ENCODE measurements at places on chromosomes 5 and 9.

- DNase-seq, result no peak
These were observed 217.4 kb downstream of the FANCC start for GRCh38 chr9:95100071-95100627.

DNA sequence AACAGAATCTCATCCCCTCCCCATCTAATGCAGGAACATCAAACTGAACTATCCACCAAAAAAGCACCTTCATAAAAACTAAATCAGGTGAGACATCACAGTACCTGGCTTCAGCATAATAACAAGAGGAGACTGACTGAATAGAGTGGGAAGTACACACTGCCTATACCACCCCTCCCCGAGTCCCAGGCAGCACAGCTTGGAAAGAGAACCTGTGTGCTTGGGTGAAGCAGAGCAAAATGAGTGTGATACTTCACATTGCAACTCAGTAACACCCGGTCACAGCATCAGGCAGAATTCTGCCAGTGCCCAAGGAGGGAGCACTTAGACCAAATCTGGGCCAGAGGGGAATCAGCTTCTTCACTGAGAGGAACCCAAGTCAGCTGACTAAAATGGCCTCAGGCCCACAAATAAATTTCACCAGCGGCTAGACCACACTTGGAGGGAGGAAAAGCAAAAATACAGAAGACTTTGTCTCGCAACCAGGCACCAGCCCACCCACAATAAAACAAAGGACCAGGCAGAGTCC is 69.3 kb upstream of the OR2K2 start:
- no peak for DNase-seq

- no peak for DNase-seq
These were observed 11.0 kb upstream of the CEL start for GRCh38 chr9:133050781-133051180.

- DNase-seq, result no peak
These were observed 74.8 kb downstream of the MEF2C start for GRCh38 chr5:88808153-88808552.

GRCh38 chr5:130155345-130156011 is 251.2 kb downstream of the CHSY3 start:
- DNase-seq, result no peak

- DNase-seq, result no peak
These were observed 7.6 kb downstream of the SVEP1 start for GRCh38 chr9:110571801-110572483.

GRCh38 chr5:174505621-174506020 is 218.8 kb upstream of the MSX2 start:
- DNase-seq, result no peak

DNA sequence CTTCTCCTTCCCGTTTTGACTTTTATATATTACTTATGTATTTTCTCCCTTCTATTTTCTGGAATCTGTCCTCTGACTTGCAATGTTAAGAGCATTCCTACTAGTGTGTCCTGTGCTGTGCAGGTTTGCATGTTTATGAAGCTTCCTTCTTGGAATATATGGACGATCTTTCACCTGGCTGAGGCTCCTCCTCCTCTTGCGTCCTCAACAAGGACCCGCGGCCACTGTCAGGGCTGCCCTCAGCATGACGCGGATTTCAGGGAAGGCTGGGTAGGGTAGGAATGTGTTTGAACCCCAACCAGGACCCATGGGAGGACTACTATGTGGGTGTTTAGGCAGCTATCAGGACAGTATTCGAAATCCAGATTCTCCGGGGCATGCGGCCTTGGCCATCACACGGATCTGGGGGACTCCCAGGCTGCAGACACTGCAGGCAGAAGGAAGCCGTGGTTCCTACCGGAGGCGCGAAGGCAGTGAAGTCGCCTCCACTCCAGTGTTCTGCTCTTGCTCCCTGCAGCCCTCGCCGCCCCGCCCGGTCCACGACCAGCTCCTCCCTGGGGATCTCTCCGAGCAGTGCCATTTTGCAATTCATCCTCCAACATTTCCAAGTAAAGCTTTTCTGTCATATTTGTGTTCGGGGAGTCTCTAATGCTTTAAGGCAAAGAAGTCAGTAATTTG is 37.0 kb upstream of the OSMR start:
- DNase-seq, result peak; percentile 24

GRCh38 chr5:96207420-96207819 is 225.6 kb downstream of the PCSK1 start:
- DNase-seq, result no peak

DNA sequence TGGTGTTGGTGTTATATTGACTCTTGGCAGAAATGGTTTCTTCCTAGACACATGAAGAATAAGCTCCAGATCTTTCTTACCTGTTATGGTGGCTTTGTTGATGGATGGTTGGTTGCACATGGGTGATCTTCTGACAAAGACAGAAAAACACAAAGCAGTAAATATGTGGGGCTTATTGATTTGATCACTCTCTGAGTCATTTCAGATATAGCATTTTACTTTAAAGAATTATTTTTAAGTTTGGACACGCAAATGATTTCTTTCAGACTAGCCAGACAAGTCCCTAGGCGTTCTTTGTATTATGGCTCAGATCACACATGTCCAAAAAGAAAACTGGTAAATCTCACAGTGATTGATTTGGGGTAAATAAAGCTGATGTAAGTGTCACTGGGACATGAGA is 597.6 kb downstream of the RAB3C start:
- DNase-seq, result no peak

- DNase-seq, result no peak
These were observed 128.4 kb downstream of the ANXA1 start for GRCh38 chr9:73280113-73280512.

GRCh38 chr9:21504894-21505293 is 22.8 kb upstream of the IFNE start:
- DNase-seq, result no peak

All from heart right ventricle (tissue), 16 donors.